ENCODE measurements at places on chromosomes 4 and X.

DNA sequence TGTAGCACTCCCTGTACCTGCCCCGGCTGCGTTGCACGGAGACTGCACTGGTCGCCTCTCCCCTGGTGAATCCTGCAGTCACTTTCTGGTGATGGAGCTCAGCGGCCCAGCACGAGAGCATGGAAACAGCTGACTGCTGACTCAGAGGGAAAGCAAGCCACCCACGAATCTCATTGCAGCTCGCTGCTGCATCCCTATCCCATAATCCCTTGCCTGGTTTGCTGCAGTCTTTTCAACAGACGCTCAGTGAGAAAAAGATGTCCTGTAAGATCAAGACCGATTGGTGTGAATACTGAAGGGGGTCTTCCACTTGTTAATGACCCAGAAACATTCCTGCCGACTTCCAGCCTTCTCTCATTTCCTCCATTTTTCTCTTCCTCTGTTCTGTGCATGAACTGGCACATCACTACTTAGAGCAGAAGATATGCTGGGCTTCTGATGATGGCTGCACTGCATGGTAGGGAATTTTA is 52.9 kb downstream of the TRIM2 start:
- no peak for DNase-seq

DNA sequence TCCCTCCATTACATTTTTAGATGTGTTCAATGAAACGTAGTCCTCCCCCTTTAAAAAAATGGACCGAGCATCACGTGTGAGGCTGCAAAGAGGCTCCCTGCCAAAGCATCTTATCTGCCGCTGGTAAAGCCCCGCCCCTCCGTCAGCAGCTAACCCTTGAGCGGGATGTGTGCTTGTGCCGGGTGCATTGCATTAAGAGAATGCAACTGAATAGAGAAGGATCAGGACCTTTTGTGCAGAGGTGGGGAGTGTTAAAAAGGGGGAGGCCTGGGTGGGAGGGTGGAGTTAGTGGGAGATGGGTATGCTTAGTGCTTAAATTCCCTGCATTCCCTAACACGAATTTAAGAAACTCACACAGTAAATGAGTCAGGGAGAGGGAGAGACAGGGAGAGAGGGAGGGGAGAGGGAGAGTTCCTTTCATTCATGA is 66.0 kb downstream of the TBL1X start:
- DNase-seq: peak; percentile 53

GRCh38 chr4:72567036-72567435 is 2.0 kb downstream of the ADAMTS3 start:
- no peak for DNase-seq

- peak; percentile 33 for DNase-seq
Observed at GRCh38 chr4:6332042-6332668, 62.5 kb downstream of the WFS1 start.

DNA sequence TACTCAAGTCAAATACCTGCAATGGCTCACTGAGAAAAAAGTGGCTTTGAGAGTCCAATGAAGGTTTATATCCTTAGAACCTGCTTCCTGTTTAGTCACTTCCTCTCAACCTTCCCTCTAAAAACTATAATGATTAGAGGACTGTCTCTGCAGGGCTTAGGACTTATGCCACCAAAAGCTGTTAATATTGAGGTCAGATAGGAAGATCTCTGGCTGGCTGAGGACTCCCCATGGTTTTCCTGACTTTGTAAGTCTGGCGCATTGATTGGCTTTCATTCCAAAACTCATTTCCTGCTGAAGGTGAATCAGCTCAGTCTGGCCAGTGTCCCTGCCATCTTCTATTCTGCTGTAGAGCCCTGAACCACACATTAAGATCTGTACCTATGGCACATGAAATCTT is 140.9 kb upstream of the ANK2 start:
- no peak for DNase-seq

DNA sequence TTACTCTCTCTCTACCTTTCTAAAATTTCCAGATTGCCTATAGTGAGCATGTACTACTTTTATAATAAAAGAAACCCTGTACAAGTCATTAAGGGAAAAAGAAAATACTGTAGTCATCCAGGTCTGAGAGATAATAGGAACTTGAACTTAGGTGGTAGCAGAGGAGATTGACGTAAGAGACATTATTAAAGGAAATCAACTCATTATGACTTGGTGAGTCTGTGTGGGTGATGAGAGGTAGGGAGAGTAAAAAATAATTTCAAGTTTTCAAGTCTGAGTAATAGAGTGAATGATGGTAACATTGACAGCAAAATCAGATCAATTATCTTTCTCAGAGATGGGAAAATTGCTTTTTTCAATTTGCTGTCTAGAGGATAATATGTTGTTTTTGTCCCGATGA is 44.0 kb upstream of the ZCCHC12 start:
- DNase-seq: no peak

DNA sequence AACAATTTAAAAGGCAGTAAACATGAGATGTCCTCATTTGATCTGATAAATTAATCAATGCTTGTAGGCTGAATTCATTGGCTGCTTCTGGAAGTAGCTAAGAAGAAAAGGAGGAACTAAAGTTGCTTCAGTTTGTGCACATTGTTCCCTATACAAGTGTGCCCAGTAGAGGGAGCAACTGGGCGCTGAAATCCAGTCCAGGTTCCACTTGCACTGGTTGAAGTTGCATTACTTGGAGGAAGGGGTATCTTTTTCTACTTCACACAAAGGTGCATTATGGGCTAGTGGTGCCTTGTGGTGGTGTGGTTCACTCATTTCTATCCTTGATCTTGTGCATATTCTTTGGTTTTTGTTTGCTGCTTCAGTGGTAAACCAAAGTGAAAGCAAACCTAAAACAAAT is 67.9 kb upstream of the SOX3 start:
- no peak for DNase-seq

- no peak for DNase-seq
Observed at GRCh38 chrX:97294041-97294440, 410.3 kb downstream of the RPA4 start.

- no peak for DNase-seq
Observed at GRCh38 chrX:16839219-16839851, 30.8 kb downstream of the RBBP7 start.

- DNase-seq: no peak
Observed at GRCh38 chrX:106177982-106178321, 9.8 kb downstream of the PWWP3B start.

DNA sequence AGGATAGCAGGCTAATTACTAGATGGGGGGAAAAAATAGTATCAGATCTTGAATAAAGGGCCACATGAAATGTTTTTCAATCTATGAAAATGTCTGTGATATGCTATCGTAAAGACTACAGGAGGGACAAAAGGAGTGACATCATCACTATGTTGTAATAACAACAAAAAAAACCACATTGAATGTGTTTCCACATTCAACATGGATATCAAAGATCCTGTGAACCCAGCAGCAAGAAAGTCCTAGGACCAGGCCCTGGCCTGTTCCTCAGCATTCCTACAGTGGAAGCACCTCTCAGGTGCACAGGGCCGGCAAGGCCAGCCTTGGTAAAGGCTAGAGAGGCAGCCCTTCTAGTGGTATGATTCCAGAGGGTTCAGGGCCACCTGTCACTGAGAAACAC is 118.3 kb downstream of the RELL1 start:
- DNase-seq: no peak

DNA sequence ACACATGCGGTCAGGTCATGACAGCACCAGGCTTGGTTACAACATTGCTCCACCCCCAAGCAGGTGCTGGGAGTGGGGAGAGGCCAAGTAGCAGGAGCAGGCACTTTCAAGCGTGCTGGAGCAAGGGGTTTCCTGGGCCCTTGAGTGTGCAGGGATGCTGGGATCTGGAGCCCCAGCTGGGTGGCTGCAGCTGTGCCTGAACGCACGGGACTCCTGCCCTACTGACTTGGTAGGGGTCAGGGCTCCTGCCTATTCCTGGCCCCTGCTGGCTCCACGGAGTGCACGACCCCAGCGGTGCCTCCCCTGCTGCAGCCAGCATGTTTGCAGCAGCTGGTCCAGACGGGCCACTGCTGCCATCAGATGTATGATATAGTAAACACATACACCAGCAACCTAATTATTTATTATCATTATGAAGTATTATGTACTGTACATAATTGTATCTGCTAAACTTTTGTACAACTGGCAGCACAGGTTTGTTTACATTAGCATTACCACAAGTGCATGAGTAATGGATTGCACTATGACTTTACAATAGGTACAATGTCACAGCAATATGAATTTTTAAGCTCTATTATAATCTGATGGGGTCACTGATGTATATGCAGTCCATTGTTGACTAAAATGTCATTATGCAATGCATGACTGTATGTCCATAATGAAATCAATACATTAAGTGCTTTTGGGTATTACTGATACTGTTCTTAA is 620.6 kb downstream of the RAPGEF2 start:
- no peak for DNase-seq

GRCh38 chr4:146852360-146852759 is 93.3 kb downstream of the TTC29 start:
- no peak for DNase-seq

GRCh38 chr4:152351080-152351479 is 184.8 kb downstream of the FBXW7 start:
- no peak for DNase-seq

DNA sequence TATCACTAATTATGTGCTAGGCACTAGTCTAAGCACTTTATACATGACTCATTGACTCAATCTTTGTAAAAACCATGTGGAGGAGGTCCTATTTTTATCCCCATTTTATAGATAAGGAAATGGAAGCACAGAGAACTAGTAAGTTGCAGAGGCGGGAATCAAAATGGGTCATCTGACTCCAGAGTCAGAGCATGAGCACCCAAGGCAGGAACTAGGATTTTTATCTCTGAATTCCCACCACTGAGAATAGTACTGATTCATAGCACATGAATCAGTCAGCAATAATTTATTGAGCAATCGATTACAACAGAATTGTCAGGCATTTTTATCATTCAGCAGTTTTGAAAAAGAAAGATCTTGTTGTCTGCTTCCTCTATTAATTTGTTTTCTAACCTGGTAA is 19.3 kb downstream of the SCARB2 start:
- DNase-seq: no peak

- DNase-seq: no peak
Observed at GRCh38 chr4:86050496-86050895, 309.4 kb downstream of the MAPK10 start.

DNA sequence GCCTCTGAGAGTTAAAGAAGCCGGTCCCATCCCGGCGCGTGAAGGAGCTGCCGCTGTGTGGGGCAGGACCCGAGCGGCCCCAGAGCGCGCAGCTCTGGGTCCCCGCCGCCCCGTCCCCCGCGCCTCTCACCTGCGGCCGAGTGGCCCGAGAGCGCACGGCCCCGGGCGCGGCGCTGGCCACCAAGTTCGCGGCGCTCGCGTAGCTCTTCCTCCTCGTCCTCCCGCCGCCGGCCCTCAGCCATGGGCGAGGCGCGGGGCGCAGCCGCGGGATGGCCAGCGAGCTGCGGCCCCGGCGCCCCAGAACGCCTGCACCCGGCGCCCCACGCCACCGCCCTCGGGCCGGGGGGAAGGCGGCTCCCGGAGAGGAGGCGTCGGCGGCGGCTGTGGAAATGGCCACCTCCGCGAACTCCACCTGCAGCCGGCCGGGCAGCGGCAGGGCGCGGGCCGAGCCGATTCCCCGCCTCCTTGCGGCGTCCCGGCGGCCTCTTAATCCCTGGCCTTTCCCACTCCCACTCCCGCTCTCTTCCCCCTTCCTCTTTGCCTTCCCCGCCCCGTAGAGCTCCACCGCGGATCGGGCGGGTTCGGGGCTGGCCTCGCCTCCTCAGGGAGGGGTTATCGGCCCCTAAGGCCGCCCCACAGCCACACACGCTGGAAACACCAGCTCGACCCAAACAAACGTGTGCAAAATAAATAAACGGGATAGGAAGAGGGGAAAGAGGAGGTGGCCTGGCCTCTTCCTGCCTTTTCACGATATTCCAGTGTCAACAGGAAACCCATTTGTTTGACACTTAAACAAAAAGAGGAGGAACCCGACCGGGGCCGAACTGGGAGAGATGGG is at the start of gene SH3D19:
Gene SH3D19 (minus strand): TSS at position 495 of the 838 bp plus-strand sequence. CDS start 253 bp downstream, at position 242.
- DNase-seq: no peak

DNA sequence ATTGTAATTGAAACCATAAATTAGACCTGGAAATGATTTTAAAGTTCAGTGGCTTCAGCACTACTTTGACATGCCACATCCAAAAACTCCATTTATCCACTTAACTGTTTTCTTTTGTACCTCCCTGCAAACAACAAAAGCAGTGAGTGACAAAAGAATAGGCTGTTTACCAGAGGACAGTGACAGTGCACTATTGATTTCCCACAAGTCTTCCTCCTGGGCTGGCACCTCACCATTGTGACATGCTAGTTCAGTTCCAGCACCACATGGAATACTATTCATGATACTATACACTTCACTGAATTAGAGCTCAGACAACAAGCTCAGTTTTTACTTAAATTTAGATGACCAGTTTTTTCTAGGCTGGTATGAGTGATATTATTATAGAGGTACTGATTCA is 29.3 kb downstream of the MOSPD2 start:
- DNase-seq: no peak

DNA sequence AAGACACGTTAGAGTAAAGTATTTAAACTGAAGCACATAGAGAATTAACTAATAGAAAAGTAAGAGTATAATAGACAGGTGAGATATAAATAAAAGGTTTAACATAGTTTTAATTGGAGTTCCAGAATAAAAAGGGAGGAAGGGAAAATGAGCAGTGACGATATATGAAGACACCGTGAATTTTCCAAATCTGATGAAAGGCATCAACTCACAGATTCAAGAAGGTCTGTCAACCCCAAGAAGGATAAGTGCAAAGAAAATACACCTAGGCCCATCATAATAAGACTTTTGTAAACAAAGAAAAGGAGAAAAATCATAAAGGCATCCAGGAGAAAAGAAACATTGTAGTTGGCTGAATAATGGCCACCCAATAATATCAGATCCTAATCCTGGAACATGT is 43.9 kb upstream of the RAP2C start:
- DNase-seq: no peak

DNA sequence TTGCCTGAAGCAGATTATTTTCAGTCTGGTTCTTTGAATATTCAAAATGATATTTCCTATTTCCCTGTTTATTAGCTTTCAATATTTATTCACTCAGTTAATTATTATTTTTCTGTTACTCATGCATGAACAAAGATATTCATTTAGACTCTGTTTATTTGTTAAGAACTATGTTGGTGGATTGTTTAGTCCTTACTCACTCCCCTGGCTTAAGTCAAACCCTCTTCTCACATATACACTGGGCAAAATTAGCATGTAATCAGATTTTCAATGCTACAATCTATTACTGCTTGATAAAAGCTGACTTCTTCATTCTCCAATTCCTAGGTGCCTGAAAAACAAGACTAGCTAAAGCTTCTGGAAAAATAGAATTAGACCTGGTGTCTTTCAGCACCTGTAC is 335.8 kb downstream of the FAT4 start:
- DNase-seq: no peak

DNA sequence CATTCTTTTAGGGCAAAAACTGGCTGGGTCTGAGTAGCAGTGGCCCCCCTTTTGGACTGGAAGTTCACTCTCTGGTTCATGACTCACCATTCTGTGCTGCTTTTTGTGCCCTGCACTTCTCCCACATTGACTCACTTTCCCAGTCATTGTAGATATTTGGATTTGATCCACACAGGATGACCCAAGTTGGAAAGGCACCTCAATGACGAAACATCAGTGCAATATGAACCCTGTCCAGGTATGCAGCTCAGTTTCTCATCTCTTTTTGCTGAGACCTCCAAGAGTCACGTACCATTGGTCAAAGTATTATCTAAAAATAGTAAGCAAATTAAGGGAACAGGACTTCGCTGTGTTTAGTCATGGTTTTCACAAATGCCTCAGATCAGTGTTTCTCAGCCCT is 92.7 kb downstream of the CBLL2 start:
- DNase-seq: no peak

Measured in effector memory CD8-positive, alpha-beta T cell (primary cell).